AML-193 (cell line): ENCODE measurements at places on chromosomes 3 and 15.

- peak; percentile 47 for DNase-seq
Observed at GRCh38 chr3:153285194-153285641, 123.2 kb downstream of the RAP2B start.

- no peak for DNase-seq
Observed at GRCh38 chr3:35596335-35596995, 42.9 kb upstream of the ARPP21 start.

- no peak for DNase-seq
Observed at GRCh38 chr15:35557544-35557943, 11.6 kb upstream of the DPH6 start.

- no peak for DNase-seq
Observed at GRCh38 chr3:27114684-27115083, 254.5 kb downstream of the NEK10 start.

DNA sequence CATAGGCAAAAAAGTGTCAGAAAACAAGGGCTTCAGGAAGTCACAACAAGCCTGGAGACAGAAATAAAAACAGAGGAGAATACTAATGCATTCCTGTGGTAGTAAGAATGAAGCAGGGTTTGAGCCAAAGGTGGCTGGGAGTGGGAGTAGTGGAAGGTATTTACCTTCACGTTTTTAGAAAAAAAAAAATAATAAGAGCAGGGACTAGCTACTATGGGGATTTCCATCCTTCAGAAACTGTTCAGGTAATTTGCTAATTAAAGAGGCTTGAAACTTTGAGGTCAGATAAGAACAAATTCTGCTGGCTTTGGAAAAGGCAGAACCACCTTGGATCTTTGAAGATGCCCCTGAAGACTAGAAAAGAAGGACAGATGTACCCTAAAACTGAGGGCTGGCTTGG is 18.4 kb downstream of the ILDR1 start:
- no peak for DNase-seq

- DNase-seq, result no peak
Observed at GRCh38 chr3:170801597-170801996, 68.4 kb downstream of the RPL22L1 start.

- DNase-seq, result no peak
Observed at GRCh38 chr3:20194793-20195460, 8.9 kb upstream of the SGO1 start.

GRCh38 chr3:113252553-113252952 is 41.2 kb downstream of the BOC start:
- DNase-seq, result no peak

GRCh38 chr3:106086636-106087035 is 217.8 kb upstream of the CBLB start:
- DNase-seq, result no peak

GRCh38 chr3:53147903-53148400 is 13.1 kb upstream of the PRKCD start:
- no peak for DNase-seq

DNA sequence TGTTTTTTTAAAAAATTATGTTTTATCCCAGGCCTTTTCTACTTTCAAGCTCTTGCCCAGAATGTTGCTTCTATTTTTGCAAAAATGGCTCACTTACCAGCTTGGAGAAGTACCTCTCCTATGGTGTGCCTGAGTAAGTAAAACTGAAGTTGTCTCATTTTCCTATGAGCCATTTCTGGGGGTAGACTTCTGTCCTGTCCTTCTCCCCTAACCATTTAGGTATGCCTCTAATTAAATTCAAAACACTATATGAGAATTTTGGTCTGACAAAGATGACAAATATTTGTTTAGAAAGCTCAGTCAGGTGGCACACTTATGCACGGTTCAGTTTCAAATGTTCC is 282.5 kb upstream of the ICE2 start:
- no peak for DNase-seq

DNA sequence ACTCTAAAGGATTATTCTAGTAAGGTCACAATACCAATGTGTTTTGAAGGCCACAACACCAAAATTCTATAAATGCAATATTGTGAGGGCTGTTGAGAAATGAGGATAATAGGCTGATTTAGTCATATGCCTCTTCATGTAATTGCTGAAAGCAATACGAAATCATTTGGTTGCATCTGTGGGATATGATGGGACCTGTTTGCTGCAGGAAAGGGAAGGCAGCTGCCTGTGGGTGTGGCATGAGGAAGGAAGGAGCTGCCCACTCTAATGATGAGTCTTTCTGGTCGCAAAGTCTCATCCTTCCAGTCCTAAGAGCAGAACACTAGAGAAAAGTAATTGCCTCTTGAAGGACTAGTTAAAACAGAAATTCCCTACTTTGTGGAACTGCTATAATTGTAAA is 245.3 kb upstream of the ZPLD1 start:
- DNase-seq, result no peak

- no peak for DNase-seq
Observed at GRCh38 chr3:98977520-98977919, 76.0 kb upstream of the DCBLD2 start.
